Retina (tissue), 1 donor: ENCODE measurements at places on chromosomes 12 and 14.

DNA sequence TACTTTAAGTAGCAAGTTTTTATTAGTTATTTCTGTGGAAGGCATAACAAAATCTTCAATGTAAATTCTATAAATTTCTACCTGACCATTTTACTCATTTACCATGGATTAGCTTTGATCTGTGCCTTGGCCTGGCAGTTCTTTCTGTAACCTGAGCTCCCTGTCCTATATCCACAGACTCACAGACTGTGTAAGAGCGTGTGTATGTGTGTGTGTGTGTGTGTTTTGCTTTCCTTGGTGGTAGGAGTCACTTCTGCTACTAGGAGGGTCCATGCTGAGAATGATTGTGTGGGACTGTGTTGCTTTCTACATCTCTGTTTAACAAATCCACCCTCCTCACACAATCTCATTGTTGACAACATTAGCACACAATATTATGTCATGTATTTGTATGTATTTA lies 221.2 kb upstream of the PELI2 start:
- no peak for DNase-seq

DNA sequence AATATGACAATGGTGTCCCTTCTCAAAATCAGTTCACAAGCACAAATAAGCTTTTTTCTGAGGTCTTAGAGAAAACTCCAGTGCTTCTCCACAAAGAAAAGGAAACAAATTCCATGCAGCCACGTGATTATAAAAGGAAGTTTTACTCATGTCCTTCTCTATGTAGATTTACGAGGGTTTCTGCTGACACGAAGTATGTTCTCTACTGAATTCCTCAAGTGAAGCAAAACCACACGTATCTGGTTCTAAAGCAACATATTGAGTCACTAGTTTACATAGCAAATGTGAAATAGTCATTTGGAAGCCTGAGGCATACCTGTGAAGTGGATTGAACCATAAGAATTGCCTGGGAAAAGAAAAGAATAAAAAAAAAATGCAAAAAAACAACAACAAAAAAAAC lies 31.9 kb downstream of the BMP4 start:
- no peak for DNase-seq

- DNase-seq = no peak
Measured at GRCh38 chr12:31647086-31647491, 12.4 kb upstream of the ETFBKMT start.

DNA sequence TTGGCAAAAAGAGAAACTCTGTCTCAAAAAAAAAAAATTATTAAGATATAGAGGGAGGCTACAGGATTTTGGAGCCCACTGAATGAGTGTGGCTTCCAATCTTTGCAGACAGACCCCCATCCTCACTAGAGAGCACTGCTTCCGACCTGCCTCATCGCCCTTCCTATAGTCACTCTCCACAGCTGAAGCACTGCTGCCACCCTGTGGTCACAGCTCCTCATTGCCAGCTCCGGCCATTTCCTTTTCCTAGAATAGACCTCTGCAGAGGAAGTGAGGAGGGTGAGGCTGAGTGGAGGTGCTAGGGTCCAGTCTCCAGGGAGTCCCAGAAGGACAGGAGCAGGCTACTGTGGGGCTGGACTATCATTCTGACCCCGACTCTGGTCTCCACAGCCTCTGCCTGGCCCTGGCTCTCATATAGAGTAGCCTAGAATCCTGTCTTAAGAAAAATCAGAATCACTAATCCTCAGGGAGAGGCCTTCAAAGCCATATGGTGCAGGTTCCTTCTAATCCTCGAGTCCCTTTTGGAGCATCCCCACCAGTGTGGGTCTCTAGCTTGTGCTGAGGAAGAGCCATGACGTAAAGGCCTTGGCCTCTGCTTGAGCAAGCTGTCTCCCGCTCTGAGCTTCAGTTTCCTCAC lies 1.4 kb upstream of the NPFF start:
- peak; percentile 92 for DNase-seq

- no peak for DNase-seq
Measured at GRCh38 chr14:103122585-103122946, 695 bp upstream of the TNFAIP2 start.
